Iris pigment epithelial cell (primary cell): ENCODE measurements at places on chromosomes 7 and 10.

GRCh38 chr10:100942229-100942628 is 27.1 kb upstream of the SEMA4G start:
- DNase-seq, result no peak

DNA sequence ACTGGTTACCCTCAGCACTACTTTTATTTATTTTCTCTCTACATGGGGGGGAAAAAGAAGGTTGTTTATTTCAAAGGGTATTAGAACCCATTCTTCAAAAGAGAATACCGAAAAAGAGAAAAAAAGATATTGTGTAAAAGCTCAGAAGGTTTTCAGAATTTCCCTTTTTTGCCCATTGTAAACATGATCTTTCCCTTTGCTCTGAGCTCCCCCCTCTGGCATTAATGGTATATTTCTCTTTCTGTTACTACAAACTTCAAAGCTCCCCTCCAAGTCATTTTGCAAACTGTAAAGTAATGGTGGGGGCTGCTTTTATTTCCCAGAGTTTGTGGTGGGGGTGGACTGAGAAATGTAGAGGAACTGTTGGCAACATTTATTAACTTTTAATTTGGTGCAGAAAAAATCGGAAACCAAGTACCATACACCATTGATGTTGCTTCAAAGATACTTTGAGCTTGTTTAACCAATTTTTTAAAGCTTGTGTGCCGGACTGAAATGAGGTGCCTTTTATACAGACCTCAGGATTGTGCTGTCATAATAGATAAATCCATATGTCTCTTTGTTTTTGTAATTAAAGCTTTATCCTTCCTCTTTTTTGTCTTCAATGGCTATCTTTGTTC is 181.5 kb downstream of the EXOC4 start:
- peak; percentile 54 for DNase-seq

- no peak for DNase-seq
Measured at GRCh38 chr10:42976351-42977031, 100.4 kb upstream of the RET start.

GRCh38 chr7:90594751-90595317 is 1.3 kb upstream of the CDK14 start:
- peak; percentile 91 for DNase-seq

DNA sequence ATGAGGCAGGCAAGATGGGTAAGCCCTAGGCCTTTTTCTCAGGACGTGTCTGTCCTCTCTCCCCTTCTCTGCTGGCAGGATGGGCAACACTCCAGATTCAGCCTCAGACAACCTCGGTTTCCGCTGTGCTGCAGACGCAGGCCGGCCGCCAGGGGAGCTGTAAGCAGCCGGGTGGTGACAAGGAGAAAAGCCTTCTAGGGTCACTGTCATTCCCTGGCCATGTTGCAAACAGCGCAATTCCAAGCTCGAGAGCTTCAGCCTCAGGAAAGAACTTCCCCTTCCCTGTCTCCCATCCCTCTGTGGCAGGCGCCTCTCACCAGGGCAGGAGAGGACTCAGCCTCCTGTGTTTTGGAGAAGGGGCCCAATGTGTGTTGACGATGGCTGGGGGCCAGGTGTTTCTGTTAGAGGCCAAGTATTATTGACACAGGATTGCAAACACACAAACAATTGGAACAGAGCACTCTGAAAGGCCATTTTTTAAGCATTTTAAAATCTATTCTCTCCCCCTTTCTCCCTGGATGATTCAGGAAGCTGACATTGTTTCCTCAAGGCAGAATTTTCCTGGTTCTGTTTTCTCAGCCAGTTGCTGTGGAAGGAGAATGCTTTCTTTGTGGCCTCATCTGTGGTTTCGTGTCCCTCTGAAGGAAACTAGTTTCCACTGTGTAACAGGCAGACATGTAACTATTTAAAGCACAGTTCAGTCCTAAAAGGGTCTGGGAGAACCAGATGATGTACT is 13.1 kb downstream of the PHKG1 start:
- DNase-seq, result peak; percentile 81
